Activated naive CD8-positive, alpha-beta T cell treated with anti-CD3 and anti-CD28 coated beads for 36 hours (primary cell): ENCODE measurements at places on chromosomes 2 and 18. TPM values are rescaled to one million over a fixed set of nuclear protein-coding genes. Genes with fewer than 3 reads are reported as not detected.

GRCh38 chr2:64325477-64325851, 128.5 kb upstream of the LGALSL start:
- peak overlapping the region; percentile 63 for H3K4me3 ChIP-seq
- H3K27me3 ChIP-seq = no peaks in the 10 kb centered on the region
- peaks cover 44% of the 10 kb centered on the region for H3K4me1 ChIP-seq
- H3K27ac ChIP-seq = peak overlapping the region; percentile 98

DNA sequence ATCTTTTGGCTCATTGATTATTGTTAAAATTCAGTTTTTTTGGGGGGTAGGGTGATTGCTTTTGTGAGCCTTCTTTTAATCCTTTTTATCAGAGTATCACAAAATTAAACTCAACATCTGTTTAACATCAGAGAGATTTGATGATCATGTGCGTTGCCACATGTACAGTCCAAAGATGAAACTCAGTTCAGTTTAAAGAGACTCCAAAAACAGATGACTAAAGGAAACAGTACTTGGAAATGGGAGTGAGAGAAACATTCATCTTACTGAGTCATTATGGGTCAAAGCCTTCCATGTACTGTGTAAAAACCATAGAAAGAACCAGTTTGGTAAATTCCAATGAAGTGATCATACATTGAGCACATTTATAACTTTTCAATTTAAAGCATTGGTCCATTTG, 53.0 kb downstream of the LYPD6 start:
- no peak overlapping the region for H3K4me3 ChIP-seq
- H3K27ac ChIP-seq = no peak overlapping the region
- H3K27me3 ChIP-seq = peaks cover 9% of the 10 kb centered on the region
- H3K36me3 ChIP-seq = no peaks in the 10 kb centered on the region
- DNase-seq = no peak

- no peak for DNase-seq
- peaks cover 34% of the 10 kb centered on the region for H3K27me3 ChIP-seq
- H3K4me3 ChIP-seq = no peak overlapping the region
- no peaks in the 10 kb centered on the region for H3K36me3 ChIP-seq
- H3K4me1 ChIP-seq = peaks cover 35% of the 10 kb centered on the region
- no peak overlapping the region for H3K27ac ChIP-seq
Observed at GRCh38 chr2:113124984-113125855, 2.2 kb upstream of the IL1RN start.

TRIM43 gene
- not detected for total RNA-seq
